ENCODE measurements at places on chromosomes 16 and 17.

- peak; percentile 66 for DNase-seq
Measured at GRCh38 chr16:28192806-28193529, 18.8 kb downstream of the XPO6 start.

DNA sequence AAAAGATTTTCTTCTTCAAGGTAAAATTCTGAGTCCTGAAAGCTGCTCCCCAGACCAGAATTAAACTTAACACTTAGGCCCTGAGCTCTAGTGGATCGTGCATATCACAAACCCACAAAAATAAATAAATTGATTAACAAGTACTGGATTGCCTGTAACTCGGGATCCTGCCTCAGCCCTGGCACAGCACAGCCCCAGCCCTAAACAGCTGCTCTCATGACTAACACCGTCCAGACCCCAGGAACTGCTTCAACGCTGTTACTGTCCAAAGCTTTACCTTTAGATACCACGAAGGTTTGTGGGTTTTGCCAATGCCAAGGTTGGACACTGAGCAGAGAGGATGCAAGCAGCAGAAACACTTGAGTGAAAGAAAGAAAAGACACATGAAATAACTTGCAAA is 172.5 kb downstream of the COPRS start:
- DNase-seq = no peak

GRCh38 chr17:62611292-62611691 is 16.2 kb upstream of the MRC2 start:
- no peak for DNase-seq

DNA sequence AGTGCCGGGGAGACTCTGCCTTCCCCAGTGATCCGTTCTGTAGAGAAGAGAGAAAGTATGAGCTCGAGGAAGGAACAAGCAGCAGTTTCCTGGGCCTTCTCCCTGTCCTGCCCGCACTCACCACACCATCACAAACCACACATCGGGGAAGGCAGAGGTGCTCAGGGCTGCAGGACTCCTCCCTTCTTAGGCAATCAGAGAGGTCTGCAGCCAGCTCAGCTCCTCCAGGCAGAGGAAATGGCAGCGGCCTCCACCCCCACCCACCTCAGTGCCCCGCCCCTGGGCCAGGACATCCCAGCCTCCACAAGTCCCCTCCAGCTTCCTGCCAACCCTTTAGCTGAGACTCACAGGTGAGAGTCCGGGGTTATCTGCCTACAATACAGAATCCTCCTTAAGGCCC is 2.0 kb downstream of the ZNF319 start:
- DNase-seq = peak; percentile 91

DNA sequence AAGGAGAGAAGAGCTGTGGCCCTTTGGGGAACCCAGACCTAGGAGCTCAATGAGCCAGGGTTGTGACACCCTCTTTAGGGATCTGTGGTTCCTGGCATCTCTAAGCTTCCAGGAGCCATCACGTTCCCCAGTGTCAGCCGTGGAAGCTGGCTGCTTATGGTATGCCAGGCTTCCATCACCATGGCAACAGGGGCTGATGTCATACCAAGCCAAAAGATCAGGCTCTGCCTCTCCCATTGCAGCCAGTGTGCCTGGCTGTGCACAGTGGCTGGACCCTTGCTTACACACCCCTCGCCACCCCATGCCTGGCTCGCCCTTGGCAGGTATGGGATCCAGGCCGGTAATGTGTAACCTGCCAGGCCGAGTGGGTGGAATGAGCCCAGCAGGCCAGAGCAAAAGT is 91.1 kb downstream of the SSH2 start:
- DNase-seq = no peak

DNA sequence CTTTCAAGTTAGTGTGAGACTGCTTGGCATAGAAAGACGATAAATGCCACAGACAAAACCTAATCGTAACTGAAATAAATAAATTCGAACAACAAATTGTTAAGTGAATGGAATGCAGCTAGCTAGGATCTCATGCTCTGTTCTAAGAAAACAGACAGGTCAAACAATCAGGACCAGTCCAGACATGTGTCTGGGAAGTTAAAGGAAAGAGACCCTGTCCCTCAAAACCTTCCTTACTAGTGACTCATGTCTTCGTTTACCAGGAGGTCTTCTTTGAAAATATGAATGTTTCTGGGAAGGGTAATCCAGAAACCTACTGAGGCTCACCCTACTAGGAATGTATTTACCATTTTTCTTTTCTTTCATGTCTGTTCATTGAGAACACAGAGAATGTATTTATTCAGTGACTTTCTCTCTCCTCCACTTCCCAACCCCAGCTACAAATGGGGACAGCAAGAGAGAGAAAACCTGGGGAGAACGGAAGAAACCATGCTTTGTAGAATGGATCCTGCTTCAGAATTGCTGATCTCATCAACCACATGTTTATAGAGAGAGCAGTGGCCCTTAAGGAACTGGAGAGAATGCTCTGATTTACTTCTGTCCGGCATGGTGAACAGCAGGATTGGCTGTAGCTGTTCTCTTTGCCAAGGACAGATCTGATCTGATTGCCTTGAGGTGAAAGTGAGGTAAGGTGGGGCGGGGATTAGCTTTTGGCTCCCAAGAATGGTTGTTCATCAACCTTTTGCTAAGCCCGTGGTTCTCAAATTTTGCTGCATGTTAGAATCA is 39.4 kb upstream of the DHX8 start:
- DNase-seq = no peak

- DNase-seq = no peak
Measured at GRCh38 chr17:28065706-28066105, 23.2 kb downstream of the NLK start.

- DNase-seq = no peak
Measured at GRCh38 chr17:29215717-29216116, 30.9 kb upstream of the CRYBA1 start.

- no peak for DNase-seq
Measured at GRCh38 chr17:45393411-45393810, 39.3 kb downstream of the ARHGAP27 start.

GRCh38 chr17:56577843-56578204 is 15.7 kb upstream of the NOG start:
- DNase-seq = no peak

DNA sequence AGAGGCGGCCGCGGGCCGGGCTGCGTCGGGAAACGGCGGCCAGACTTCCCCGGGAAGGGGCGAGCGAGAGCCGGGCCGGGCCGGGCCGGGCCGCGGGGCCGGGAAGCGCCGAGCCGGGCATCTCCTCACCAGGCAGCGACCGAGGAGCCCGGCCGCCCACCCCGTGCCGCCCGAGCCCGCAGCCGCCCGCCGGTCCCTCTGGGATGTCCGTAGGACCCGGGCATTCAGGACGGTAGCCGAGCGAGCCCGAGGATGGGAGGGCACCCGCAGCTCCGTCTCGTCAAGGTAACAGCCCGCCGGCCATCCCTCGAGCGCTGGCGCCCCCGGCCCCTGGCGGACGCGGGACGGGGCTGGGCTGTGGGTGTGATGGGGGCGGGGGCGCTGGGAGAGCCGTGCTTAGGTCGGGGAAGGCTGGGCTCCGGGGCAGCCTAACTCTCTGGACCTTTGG is at the start of gene CRHR1:
TSS of gene CRHR1 (plus strand) at position 28 of the 448 bp plus-strand sequence. CDS start at position 253, 225 bp downstream.
- DNase-seq = no peak

DNA sequence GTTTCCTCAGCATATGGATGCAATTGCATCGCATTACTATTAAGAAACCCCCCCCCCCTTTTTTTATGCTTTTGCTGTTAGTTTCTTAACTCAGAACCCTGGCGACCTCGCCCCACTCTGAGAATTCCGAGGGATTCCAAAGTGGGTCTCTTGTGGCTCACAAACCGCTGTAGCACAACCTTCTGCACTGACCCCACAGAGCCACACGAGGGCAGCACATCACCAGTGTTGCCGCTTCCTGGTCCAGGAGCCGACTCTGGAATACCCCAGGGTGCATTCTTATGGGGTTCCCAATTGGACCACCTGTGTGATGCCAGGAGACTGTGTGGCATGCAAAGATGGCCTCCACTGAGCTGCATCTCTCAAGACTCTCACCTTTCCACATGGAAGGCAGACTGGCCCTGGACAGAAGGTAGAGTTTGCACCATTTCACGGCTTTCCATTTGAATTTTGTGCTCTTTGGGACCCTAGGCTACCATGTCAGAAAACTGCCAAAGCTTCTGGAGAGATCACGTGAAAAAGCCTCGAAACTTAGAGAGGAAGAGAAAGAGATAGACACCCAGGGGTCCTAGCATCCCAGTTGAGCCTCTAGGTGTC is 432.7 kb upstream of the ASIC2 start:
- DNase-seq = no peak

- DNase-seq = no peak
Measured at GRCh38 chr17:30117675-30118081, 1.1 kb downstream of the NSRP1 start.

DNA sequence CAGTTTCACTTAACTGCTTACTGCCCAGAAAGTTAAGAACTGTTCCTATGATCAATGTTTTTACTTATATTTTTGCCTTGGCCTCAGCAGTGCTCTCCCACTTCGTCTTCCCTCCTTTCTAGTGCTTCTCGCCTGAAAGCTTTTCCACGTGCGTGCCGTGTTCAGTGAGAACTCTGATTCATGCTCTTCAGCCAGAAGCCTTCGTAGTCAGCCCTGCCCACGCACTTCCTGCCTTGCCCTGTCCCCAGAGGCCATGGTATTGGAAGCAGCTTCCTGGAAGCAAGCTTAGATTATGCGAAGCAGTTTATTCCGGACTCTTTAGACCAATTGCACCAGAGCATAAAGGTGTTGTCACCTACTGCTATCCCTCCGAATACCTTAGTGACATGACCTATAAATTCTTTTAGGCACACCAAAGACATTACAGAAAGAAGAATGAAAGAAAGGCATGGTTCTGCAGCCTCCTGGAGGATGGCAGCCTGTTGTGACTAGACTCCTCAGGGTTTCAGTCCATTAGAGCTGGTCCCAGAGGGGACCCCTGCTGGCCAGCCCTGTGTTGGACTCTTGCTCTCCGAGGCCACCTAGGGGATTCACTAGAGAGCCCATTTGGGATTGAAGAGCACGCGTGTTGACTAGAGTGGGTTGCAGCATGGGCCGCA is 105.2 kb downstream of the RPTOR start:
- no peak for DNase-seq

DNA sequence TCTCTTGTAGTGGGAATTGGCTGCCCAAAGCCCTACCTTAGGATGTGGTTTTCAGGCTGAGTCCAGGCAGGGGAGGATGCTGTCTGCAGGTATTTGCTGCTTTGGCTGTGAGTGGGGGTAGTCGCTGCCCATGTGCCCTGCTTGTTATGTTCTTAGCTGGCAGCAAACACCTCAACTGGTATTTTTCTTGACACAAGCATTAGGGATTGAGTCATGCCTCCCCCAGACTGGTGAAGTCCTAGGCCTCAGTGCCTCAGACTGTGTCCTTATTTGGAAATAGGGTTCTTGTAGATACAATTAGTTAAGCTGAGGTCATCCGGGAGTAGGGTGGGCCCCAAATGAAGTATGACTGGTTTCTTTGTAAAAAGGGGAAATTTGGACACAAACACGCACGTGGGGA is 808.3 kb upstream of the EEF2KMT start:
- no peak for DNase-seq

DNA sequence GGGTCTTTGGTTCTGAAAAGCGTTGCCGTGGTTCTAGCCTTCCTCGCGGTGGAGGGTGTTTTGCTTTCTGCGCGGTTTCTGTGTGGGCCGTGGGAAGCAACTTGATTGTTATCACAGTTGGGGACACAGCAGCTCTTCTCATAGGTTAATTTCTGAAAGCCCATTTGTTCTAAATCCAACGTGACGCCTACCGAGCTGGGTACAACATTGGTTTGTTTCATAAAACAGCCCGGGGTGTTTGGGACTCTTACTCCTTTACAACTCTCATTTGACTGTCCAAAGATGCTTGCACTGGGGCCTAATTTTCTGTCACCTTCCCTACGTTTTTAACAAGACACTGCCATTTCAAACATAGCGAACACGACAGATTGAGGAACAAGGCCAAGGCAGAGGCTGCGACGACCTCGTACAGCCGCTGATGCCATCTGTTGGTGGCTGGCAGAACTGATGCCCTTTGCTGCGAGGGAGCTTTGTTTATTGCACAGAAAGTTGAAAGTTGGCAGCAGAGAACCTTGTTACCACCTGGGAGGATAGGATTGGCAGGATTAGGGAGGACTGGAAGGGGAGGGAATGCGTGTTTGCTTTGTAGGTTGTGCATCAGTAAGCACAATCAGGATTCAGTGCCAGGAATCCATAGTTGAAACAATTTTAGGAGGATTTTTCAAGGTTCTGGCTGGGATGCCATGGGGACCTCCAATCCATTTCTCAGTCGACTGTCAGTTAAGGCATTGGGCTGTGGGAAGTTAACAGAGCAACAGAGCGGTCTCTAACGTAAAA is 98.3 kb downstream of the PITPNC1 start:
- DNase-seq = peak; percentile 72

- no peak for DNase-seq
Measured at GRCh38 chr16:67407788-67408452, 8.4 kb downstream of the ZDHHC1 start.

DNA sequence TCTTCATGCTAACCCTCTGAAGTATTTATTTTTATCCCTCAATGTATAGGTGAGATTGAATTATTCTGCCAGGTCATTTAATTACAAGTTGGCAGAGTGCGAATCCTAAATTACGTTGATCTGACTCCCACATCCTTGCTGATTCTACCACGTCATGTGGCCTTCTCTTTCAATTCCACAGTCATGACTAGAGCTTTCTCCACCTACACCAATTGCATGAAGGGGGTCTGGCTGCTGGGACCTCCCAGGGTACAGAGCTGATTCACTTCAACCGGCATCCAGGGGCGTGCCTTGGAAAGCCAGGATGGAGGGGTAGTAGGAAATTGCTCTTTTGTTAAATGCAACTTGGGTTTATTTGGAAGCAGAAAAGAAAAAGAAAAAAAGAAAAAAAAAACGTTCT is 41.1 kb upstream of the CDH13 start:
- no peak for DNase-seq

DNA sequence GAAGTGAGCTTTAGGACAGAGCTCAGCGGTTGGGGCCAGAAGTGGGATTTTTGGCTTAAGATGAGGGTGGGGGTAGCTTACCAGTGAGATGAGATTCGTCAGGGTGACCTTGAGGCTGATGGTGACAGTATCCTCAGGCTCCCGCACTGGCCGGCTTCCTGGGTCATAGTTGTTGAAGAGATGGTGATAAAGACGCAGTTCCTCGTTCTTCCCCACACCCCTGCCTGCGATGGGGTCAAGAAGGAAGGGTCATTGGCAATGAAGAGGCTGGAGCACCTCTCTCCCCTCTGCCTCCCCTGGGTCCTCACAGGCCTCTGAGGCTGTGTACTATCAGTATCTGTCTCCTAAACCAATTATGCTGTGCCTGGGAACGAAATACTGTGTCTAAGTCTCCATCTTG is 358 bp downstream of the CHRNE start:
- no peak for DNase-seq

- no peak for DNase-seq
Measured at GRCh38 chr16:3348547-3349167, 7.0 kb upstream of the OR2C1 start.

- no peak for DNase-seq
Measured at GRCh38 chr17:44059101-44059892, 7.2 kb downstream of the LSM12 start.

DNA sequence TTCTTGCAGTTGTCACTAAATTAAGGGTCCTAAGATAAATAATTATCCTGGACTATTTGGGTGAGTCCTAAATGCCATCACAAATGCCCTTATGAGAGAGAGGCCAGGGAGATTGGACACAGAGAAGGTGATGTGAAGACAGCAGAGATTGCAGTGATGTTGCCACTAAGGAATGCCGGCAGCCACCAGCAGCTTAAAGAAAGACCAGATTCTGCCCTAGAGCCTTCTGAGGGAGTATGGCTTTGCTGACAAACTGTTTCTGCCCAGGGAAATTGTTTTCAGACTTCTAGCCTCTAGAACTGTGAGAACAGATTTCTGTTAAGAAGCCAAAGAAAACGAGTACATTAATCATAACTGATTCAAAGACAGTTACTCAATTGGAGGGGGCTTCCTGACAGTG is 10.0 kb upstream of the ZNF23 start:
- no peak for DNase-seq

- DNase-seq = no peak
Measured at GRCh38 chr17:81323411-81323868, 28.3 kb upstream of the SLC38A10 start.

Measured in CD4-positive, CD25-positive, alpha-beta regulatory T cell (primary cell).